ENCODE measurements at places on chromosomes 3 and 15.
A peak's percentile ranks its signal among the peaks of the same experiment; 100 is the strongest.

DNA sequence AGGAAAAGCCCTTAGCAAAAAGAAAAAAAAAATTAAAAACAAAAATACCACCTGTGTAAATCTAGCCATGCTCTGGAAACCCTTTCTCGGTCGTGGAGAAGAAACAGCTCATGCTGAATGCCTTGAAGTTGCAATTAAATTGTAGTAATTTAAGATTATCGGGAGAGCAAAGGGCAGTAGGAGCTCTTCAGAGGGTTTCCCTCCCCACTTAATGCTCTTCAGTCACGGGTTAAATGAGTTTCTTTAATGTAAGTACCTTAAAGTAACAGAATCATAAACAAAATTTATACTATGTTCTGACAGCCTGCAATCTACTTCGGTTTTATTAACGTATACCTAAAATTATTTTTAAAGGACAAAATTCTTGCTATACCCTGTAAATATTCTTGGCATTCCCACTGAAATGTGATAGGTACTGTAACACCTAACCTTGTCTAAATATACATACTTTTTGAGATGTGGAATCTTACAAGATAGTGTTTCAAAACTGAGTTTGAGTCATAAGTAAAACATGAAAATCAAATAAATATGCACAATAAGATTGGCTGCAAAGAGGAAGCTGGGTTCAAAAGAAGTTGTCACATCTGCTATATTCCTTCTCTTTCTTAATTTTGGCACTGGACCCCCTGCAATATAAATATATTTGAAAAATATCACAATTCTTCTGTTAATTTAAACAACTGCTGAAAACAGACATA, 5.3 kb downstream of the FOXP1 start:
- peaks cover 34% of the 10 kb centered on the region for H3K4me1 ChIP-seq
- peaks cover 11% of the 10 kb centered on the region for H3K36me3 ChIP-seq
- H3K27me3 ChIP-seq, result peaks cover 41% of the 10 kb centered on the region
- H3K27ac ChIP-seq, result no peak overlapping the region

GRCh38 chr3:6706777-6707176, 154.1 kb upstream of the GRM7 start:
- no peak for DNase-seq
- no peak overlapping the region for H3K27ac ChIP-seq
- no peak overlapping the region for H3K4me3 ChIP-seq
- H3K27me3 ChIP-seq, result no peaks in the 10 kb centered on the region
- H3K36me3 ChIP-seq, result no peaks in the 10 kb centered on the region

- peak overlapping the region; percentile 26 for H3K4me3 ChIP-seq
- DNase-seq, result no peak
- H3K4me1 ChIP-seq, result peaks cover 72% of the 10 kb centered on the region
Measured at GRCh38 chr3:171254315-171254714, 205.9 kb downstream of the TNIK start.

GRCh38 chr15:90883976-90884718, at the start of gene FES:
Gene FES (plus strand): TSS chr15:90884504. CDS start chr15:90885046, 542 bp downstream.
- peak within 1 kb of the TSS; percentile 82 for H3K27ac ChIP-seq
- H3K4me3 ChIP-seq, result peak within 1 kb of the TSS; percentile 40
- no peak for DNase-seq
- peaks cover 32% of the 10 kb centered on the region for H3K4me1 ChIP-seq

GRCh38 chr3:13715961-13716360, 163.9 kb downstream of the WNT7A start:
- no peak for DNase-seq
- H3K27ac ChIP-seq, result no peak overlapping the region
- no peak overlapping the region for H3K4me3 ChIP-seq
- no peaks in the 10 kb centered on the region for H3K27me3 ChIP-seq
- H3K4me1 ChIP-seq, result no peaks in the 10 kb centered on the region

DNA sequence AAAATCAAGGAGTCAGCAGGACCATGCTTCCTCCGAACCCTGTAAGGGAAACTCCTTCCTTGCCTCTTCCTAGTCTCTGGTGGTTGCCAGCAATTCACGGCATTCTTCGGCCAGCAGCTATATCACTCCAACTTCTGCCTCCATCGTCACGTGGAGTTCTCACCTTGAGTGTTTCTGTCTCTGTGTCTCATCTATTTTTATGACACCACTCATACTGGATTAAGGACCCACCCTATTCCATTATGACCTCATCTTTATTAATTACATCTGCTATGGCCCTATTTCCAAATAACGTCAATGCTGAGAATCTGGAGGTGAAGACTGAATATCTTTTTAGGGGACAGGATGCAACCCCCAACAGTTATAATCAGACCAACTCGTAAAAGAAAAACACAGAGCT, 21.8 kb upstream of the HES1 start:
- no peaks in the 10 kb centered on the region for H3K36me3 ChIP-seq
- H3K27ac ChIP-seq, result no peak overlapping the region
- H3K4me3 ChIP-seq, result no peak overlapping the region
- DNase-seq, result no peak

- H3K27me3 ChIP-seq, result no peaks in the 10 kb centered on the region
- no peaks in the 10 kb centered on the region for H3K36me3 ChIP-seq
Measured at GRCh38 chr3:1798711-1799405, 299.8 kb upstream of the CNTN4 start.

GRCh38 chr3:176795891-176796290, 401.4 kb downstream of the TBL1XR1 start:
- H3K4me1 ChIP-seq, result no peaks in the 10 kb centered on the region
- no peak overlapping the region for H3K27ac ChIP-seq
- no peak overlapping the region for H3K4me3 ChIP-seq
- DNase-seq, result no peak
- H3K27me3 ChIP-seq, result no peaks in the 10 kb centered on the region

Data from activated naive CD4-positive, alpha-beta T cell treated with anti-CD3 and anti-CD28 coated beads, Interleukin-2, amount 10 ng/mL, durations not matched to agents 7 days and 5 days (primary cell).